Airway epithelial cell (primary cell): ENCODE measurements at places on chromosomes 2 and 18. TPM values are rescaled to one million over a fixed set of nuclear protein-coding genes. Genes with fewer than 3 reads are reported as not detected.

ZAP70 gene
- total RNA-seq = not detected in 2 replicates

HOXD8 gene
- not detected in 2 replicates for total RNA-seq

CPO gene
- total RNA-seq = not detected in 2 replicates

REEP1 gene
- total RNA-seq = 0.14 TPM in 1 of 2 replicates, not detected in the other

SLC40A1 gene
- total RNA-seq = 0.79 and 0.99 TPM in 2 replicates

ITGB1BP1 gene
- 46.2 and 56.2 TPM in 2 replicates for total RNA-seq

GREB1 gene
- 0.07 TPM in 1 of 2 replicates, not detected in the other for total RNA-seq

HOXD12 gene
- total RNA-seq = not detected in 2 replicates

PLCD4 gene
- 2.6 and 3.1 TPM in 2 replicates for total RNA-seq

DUSP11 gene
- total RNA-seq = 44.3 and 45.9 TPM in 2 replicates

BMP10 gene
- total RNA-seq = not detected in 2 replicates

GTF2A1L gene
- total RNA-seq = not detected in 2 replicates

CD226 gene
- 0.14 TPM in 1 of 2 replicates, not detected in the other for total RNA-seq

HRH4 gene
- total RNA-seq = 0.07 TPM in 1 of 2 replicates, not detected in the other

ERBB4 gene
- total RNA-seq = 0.09 TPM in 1 of 2 replicates, not detected in the other

SERPINB2 gene
- total RNA-seq = 205 and 218 TPM in 2 replicates

CTIF gene
- 8.6 and 11.5 TPM in 2 replicates for total RNA-seq

IL1RL2 gene
- total RNA-seq = 0.63 and 1.3 TPM in 2 replicates

RPL31 gene
- total RNA-seq = 1,051 and 1,330 TPM in 2 replicates

GRP gene
- not detected in 2 replicates for total RNA-seq

CXCR1 gene
- total RNA-seq = not detected in 2 replicates

CASP10 gene
- total RNA-seq = 3.8 and 5.6 TPM in 2 replicates

SCN3A gene
- not detected in 2 replicates for total RNA-seq

C2orf42 gene
- 2.3 and 6.5 TPM in 2 replicates for total RNA-seq

ARHGAP15 gene
- total RNA-seq = not detected in 2 replicates

MYO5B gene
- total RNA-seq = 26.8 and 39.6 TPM in 2 replicates

SLC23A3 gene
- 0.21 and 0.28 TPM in 2 replicates for total RNA-seq

DSC2 gene
- total RNA-seq = 90.3 and 116 TPM in 2 replicates

CFAP210 gene
- 0.35 TPM in 1 of 2 replicates, not detected in the other for total RNA-seq

MCEE gene
- 6.8 and 7.0 TPM in 2 replicates for total RNA-seq

KIF1A gene
- total RNA-seq = not detected in 2 replicates

CXCR2 gene
- total RNA-seq = 0.09 and 0.56 TPM in 2 replicates

LINC00305 gene
- not detected in 2 replicates for total RNA-seq

CTNNA2 gene
- total RNA-seq = not detected in 2 replicates

RIT2 gene
- total RNA-seq = not detected in 2 replicates

SLC19A3 gene
- total RNA-seq = 0.23 and 0.42 TPM in 2 replicates

DQX1 gene
- 5.3 and 6.7 TPM in 2 replicates for total RNA-seq

MALL gene
- 126 and 169 TPM in 2 replicates for total RNA-seq
